ENCODE measurements at places on chromosomes 1 and 21. TPM values are rescaled to one million over a fixed set of nuclear protein-coding genes. Genes with fewer than 3 reads are reported as not detected.

- no peak for ATAC-seq
Measured at GRCh38 chr1:202806845-202807450, 1.3 kb downstream of the KDM5B start.

- no peak for ATAC-seq
Measured at GRCh38 chr1:74161497-74161896, 36.5 kb downstream of the LRRIQ3 start.

- ATAC-seq, result no peak
Measured at GRCh38 chr1:206716870-206717673, 32.4 kb downstream of the MAPKAPK2 start.

- ATAC-seq, result no peak
Measured at GRCh38 chr21:26748066-26748465, 97.1 kb downstream of the ADAMTS1 start.

DNA sequence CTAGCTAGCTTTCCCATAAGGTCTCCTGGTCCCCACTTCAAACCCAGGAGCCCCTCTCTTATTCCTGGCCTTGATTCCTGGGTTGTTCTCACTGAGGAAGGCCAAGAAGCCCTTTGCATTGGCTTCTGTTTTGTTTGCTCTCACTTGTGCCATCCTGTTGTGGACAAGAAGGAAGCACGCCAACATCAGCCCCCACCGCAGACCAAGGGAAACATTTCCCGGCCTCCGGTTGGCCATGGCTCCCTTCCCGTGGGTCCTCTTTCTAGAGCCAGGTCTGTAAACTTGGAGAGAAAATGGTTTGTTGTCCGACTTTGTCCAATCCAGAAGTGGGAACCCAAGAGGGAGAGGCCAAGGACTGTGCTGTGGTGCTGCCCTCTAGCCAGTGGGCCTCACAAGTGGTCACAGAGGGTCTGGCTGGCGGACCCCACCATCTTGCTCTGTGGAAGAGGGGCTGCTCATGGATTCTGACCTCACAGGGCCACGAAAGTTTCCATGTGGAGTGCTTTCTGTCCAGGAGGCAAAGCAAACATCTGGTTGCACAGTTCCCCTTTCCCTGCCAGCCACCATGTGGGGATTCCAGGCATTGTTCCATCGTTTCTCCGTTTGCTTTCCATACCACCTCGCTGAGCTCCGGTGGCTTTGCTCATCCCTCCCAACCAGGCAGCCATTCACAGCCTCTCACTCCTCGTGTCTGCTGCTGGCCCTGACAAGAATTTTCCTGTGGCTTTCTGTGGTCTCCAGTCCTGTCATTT is 18.9 kb upstream of the TENT5C start:
- no peak for ATAC-seq

Gene C4BPB
- total RNA-seq, result 1.6 TPM

Gene IRF6
- total RNA-seq, result 1.9 TPM

Gene RHOC
- total RNA-seq, result 265 TPM

Gene SLC25A24
- total RNA-seq, result 25.2 TPM

Gene TMEM240
- total RNA-seq, result 18.1 TPM

Data from gastroesophageal sphincter (tissue), 4 donors.